AML-193 (cell line): ENCODE measurements at places on chromosomes 11 and 22.

- no peak for DNase-seq
Observed at GRCh38 chr11:11279956-11280689, 72.9 kb downstream of the CSNK2A3 start.

DNA sequence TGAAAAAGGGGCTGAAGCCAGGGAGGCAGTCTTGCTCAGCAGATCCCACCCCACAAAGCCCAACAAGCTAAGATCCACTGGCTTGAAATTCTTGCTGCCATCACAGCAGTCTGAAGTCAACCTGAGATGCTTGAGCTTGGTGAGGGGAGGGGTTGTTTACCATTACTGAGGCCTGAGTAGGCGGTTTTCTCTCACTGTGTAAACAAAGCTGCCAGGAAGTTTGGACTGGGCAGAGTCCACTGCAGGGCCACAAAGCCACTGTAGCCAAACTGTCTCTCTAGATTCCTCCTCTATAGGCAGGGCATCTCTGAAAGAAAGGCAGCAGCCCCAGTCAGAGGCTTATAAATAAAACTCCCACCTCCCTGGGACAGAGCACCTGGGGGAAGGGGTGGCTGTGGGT, 746.1 kb upstream of the LRRC4C start:
- no peak for DNase-seq

- no peak for DNase-seq
Observed at GRCh38 chr22:31098632-31099110, 8.7 kb downstream of the SELENOM start.

DNA sequence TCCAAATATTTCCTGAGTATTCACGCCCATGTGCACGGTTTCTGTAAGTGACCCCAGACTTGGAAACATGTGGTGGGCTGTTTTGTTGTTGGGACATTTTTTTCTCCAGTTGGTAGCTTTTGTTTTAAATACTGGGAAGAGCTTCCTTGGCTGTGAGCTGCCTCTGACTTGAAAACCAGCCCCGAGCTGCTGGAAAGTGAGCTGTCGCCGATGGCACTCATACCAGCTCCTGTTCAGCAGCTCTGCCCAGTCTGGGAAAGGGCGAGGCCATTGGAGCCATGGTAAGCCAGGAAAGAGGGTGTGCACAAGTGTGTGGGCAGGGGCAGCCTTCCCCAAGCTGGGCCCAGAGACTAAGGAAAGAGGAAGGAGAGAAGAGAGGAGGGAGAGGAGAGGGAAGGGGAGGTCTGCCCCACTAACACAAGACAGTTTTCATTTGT, 3.2 kb upstream of the FLI1 start:
- DNase-seq = no peak

DNA sequence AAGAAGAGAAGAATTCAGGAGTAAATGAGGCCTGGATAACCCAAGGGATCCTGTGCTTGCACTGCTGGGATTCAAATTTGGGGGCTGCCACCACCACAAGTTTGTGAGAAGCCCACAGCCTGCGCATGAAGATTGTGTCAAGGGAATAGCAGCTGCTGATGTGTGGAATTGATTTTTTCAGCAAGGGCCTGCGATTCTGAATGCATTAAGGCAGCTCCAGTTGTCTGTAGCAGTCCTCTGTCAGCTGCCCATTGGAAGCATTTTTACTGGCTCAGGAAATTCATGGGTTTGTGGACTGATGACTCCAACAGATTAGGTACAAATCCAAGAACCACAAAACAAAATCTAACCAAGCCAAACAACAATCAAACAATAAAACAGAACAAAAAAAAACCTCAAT, 14.0 kb downstream of the ARVCF start:
- DNase-seq = no peak
